ENCODE measurements at places on chromosomes 13 and 19. TPM values are rescaled to one million over a fixed set of nuclear protein-coding genes. Genes with fewer than 3 reads are reported as not detected.

The CYP2F1 gene
- total RNA-seq: 0.77 TPM

The CACNG8 gene
- 0.99 TPM for total RNA-seq

The ZNF525 gene
- 22.2 TPM for total RNA-seq

The KLC3 gene
- 1.8 TPM for total RNA-seq

The SULT2A1 gene
- total RNA-seq: not detected

The WDR62 gene
- total RNA-seq: 6.4 TPM

The SLITRK6 gene
- 17.6 TPM for total RNA-seq

Measured in camera-type eye (tissue), 1 donor.